ENCODE measurements at places on chromosomes 13 and 19.

DNA sequence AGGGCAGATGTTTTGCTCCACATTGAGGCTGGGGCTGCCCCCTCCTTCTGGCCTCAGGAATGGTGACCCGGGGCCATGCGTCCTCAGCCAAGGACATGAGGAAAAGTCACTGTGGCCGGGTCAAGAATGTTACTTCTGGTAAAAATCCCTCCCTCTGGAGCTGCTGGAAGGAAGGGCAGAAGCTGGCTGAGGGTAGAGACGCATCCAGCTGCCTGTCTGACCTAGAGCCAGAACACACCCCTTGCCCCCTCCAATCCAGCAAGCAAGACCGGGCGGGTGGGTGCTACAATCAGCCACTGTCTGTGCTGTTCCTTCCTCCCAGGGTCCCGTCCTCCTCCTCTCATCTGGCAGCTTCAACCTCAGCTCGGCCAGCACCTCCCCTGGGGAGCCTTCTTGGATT is 59.0 kb downstream of the PTPRS start:
- DNase-seq, result no peak

GRCh38 chr19:50327013-50327412 is 2.2 kb downstream of the KCNC3 start:
- DNase-seq, result no peak

DNA sequence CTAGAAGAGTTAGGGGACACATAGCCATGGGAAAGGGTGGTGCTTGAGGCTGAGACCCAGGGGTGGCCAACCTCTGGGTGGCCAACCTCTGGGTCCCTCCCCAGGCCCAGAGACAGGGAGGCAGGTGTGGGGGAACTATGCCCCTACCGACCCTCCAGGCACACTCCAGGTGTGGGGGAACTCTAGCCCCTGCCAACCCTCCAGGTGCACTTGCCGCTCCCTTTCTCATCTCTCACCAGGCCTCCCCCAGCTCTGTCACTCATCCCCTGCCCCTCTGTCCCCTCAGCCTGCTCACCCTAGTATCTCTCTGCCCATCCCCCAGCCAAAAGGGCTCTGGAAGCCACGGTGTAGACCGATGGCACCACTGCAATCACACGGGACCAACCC is 10.6 kb upstream of the VSTM2B start:
- no peak for DNase-seq

DNA sequence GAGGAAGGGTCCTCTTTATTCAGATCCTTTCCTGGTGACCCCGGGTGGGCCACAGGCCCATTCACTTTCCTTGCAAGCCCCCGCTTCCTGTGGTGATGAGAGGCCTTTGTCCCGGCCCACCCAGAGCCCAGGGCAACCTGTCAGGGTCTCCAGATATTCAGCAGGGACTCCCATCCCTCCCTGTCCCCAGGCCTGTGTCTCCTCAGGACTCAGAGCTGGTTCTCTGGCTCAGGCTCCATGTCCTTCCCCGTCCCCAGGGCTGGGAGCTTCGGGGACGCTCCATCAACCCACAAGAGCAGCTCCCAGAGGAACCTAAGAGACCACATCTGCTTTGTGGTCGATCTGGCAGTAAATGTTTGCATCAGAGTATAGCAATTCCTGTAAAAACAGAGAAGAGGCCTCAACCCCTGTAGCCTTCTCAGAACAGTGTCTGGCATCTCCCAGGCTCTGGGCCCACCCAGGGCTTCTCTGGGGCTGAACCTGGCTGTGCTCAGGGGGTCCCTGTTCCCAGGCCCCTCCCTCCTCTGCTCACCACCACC is 7.8 kb downstream of the CEACAM4 start:
- DNase-seq, result no peak

DNA sequence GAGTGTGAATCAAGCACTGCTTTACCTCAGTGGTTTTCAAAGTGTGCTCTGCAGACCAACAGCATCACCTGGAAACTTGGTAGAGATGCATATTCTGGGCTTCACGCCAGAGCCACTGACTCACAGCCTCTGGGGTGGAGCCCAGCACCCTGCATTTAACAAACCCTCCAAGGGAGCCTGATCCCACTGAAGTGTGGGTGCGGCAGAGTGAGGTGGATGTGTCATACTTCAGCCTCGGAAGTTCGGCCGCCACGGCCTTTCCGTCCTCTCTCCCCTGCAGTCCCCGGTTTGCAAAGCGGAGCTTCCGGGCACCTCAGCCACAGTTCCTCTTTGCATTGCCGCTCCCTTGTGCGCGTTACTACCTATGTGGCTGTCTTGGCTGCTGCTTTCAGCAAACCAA is 33.3 kb upstream of the MICU2 start:
- no peak for DNase-seq

DNA sequence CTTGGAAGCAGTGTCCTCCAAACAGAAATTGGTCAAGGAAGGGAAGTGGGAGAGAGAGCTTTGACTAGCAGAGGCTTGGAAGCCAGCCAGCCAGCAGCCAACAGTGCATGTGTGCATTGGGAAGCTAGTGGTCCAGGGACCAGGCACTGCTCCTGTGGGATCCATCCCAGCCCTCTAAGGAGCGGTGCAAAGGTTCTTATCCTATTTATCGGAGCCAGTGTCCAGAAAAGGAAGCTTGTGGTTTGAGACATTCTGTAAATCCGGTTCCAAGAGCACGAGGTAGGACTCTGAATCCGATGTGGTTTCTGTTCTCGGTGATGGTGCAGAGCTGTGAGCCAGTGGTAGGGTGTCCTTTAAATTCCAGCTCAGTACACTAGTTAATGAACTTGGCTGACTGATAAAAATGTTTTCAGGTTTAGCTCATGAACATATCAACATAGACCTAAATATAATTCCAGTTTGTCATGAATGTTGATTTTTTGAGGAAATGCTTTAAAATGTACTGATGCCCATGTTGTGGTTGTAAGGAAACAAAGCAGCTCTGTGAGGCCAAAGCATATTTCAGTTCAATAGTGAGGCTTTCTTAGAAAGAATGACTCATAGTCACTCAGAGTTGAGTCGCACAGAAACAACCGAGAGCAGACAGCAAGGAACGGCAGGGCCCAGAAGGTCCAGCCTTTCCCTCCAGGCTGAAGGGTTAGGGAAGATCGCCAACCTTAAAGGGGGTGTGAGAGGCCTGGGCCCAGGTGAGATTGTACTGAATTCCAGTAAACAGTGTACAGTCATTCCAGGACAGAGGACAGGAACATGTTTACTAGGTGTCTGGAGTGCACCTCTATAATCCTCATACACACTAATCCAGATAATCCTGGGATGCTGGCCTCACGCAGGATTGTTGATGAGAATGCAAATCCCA is 21.5 kb upstream of the GARRE1 start:
- peak; percentile 52 for DNase-seq

- DNase-seq, result peak; percentile 59
Measured at GRCh38 chr19:16327911-16328823, 3.5 kb downstream of the KLF2 start.

DNA sequence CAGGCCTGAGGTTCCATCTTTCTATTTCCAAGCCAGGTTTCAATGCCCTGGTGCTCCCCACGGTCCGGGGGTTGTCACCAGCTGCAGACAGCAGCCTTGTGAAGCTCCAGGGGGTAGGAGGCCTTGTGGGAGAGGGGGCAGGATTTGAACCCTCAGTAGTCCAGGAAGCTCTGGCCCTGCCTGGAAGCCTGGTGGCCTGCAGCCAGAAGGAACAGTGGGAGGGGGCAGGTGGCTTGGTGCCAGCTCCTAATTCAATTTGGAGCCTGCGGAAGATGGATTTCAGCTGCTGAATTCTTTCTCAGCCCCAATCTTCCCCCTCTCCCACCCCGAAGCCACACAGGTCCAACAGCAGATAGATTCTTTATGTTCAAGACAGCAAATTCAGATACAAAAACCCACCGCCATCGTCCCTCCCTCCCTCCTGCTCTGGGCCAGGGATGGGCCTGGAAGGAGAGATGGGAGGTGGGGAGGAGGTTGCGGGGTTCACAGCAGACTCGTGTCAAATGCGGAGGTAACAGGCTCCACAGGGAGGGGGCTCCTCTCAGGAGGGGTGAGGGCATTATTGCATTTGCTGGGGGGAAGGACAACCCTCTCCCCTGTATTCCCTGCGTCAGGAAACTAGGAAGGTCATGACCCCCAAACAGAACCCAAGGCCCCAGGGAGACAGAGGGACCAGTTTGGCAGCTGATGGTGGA is 2.4 kb upstream of the PTGER1 start:
- peak; percentile 50 for DNase-seq

DNA sequence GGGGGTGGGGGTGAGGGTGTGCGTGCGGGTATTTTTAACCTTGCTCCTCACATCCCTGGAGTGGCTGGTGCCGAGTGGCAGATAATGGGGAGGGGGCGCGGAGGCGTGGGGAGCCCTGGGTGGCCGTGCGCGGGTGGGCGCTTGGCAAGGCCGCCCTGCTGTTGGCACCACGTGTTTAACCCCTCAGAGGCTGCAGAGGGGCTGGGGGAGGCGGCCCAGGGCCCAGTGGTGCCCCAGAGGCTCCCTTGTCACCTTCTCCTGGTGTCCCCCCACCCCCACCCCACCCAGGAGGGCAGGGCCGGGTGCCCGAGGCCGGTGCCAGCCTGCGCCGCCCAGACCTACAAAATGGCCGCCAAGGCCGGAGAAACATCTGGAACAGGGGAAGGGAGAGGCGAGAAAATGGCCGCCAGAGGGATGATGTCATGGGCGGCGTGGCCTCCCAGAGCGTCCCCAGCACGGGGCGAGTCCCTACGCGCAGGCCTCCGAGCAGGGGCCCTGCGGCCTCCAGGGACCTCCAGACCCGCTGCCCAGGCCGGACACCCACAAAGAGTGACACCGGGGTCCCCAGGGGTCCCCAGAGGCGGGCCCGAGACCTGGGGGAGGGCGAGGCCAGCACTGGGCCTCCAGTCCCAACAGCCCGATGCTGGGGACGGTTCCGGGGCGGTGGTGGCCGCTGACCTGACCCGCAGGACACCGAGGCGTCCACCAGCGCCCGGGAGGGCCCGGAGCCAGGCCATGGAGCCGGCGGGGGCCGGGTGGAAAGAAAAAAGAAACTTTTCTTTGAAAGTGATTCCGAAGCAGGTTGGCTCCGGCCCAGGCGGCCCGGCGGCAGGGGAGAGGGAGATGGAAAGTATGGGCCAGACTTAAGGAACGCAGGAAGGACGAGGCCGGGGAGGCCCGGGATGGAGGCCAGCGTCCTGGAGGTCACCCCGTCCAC is 38.2 kb downstream of the NFIC start:
- peak; percentile 73 for DNase-seq

GRCh38 chr13:60351326-60351725 is 45.7 kb upstream of the TDRD3 start:
- DNase-seq, result peak; percentile 92

GRCh38 chr19:33499248-33499647 is 22.3 kb downstream of the PEPD start:
- DNase-seq, result no peak

- DNase-seq, result no peak
Measured at GRCh38 chr13:79806821-79807220, 325.9 kb downstream of the NDFIP2 start.

DNA sequence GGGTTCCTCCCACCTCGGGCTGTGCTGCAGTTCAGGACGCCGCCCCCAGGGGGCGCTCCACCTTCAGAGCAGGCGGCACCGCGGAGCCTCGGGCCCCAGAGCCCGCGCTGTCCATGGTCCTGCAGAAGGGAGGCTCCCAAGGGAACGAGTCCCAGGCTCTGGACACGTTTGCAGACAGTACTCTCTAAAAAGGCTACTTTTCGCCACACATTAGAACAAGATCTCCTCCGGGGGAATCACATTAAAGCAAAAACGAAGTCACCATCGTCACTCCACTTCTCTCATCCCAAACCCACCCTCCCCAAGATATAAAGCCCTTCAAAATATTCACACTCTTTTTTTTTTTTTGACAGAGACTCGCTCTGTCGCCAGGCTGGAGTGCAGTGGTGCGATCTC is 4.6 kb upstream of the SIGLEC10 start:
- DNase-seq, result peak; percentile 33

DNA sequence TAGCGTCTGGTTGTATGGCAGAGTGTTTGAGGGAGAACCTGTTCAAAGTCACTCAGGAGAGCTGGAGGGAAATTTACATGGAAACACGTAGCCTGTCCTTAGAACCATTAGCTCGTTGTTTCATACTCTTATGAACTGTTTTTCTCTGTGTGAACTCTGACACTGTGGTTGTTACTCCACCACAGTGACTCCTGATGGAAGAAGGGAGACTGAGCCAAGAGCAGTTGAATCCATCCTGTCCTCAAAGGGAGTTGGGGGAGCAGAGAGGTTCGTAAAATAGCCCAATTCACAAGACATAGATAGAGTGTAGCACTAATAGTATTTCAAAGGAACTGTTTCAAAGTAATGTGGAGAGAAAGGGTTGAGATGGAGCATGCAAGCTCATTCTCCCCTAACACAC is 964.8 kb downstream of the PCDH9 start:
- no peak for DNase-seq

GRCh38 chr13:41915081-41915480 is 45.8 kb downstream of the VWA8 start:
- DNase-seq, result peak; percentile 17

GRCh38 chr19:39918183-39918651 is 16.2 kb downstream of the FCGBP start:
- no peak for DNase-seq

- DNase-seq, result no peak
Measured at GRCh38 chr19:52331757-52332156, 4.3 kb upstream of the ZNF610 start.

DNA sequence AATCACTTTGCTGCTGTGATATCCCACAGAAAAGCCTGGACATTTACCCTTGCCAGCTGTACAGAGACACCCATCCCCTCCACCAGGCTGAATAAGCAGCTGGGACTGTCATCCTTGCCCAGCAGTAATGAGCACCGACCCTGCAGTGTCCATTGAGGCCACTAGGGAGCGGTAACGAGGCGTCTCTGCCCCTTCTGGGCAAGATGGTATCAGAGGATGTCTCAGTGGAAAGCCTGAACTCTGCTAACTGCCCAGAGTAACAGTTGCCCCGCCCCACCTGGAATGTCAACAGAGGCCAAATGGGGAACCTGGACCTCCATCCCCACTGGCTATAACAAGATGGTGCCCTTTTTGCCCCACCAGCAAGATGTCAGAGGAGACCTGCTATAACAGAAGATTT is 22.8 kb upstream of the CEACAM20 start:
- no peak for DNase-seq

DNA sequence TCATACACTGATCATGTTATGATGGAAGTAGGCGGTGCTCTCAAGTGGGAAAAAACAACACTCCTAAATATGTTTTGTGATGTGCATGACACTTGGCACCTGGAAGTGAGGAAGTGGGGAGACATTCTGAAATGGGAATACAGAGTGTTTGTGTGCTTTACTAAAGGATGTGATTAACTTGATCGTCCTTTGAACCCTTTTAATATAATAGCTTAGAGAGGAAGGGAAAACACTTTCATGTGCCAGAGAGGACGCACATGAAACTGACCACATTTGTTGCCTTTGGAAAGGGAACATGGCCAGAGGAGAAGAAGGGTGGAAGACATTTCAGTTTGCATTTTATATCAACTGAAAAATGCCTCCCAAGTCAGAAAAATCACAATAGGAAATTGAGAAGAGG is 31.4 kb downstream of the SMAD9 start:
- no peak for DNase-seq

DNA sequence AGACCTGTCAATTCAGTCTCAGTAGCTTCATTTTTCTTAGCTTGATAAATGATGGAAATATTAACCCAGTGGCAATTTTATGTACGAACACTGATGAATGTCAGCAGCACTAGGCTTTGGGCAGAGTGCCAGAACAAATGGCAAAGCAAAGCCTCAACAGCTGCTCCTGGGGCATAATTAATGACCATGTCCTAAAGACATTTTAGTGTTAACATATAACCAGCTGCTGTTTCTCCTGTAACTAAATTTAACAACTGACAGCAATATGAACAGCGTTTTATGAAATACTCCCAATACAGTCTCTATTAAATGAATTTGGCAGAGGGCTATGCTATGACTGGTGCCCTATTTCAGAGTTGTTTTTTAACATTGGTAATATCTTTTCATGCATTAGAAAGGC is 47.1 kb downstream of the ZNF568 start:
- DNase-seq, result no peak

All from fibroblast of the conjunctiva (primary cell).